Amniotic stem cell (primary cell): ENCODE measurements at places on chromosomes 12 and 14.

DNA sequence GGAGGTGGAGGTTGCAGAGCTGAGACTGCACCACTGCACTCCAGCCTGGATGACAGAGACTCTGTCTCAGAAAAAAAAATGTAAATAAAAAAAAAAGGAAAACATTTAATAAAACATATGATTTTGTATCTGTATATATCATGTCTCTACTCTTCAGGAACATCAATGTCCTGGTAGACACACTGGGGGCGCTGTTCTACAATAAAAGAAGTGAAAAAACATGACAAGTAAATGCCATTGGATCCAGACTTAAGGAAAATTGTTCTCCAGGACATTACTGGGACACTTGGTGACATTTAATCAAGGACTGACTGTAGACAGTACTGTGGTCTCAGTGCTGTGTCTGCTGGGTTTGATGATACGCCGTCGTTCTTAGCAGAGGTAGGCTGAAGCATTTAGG lies 15.5 kb upstream of the KLC1 start:
- DNase-seq: no peak

- no peak for DNase-seq
Measured at GRCh38 chr12:27592548-27592947, 68.5 kb downstream of the PPFIBP1 start.

DNA sequence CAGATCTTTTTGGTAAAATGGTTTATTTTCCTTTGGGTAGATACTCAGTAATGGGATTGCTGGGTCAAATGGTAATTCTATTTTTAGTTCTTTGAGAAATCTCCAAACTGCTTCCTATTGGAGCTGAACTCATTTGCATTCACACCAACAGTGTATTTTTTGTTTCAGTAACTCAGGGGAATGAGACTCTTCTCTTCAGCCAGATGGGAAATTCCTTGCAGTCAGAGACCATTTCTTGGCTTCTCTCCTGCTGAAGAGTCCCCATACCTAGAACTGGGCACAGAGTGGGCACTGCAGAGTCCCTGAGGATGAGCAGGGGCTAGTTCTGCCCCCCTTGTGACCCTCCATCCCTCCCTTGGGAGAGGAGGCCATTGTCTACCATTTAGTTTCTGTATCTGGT lies 10.8 kb downstream of the SDSL start:
- DNase-seq: no peak

GRCh38 chr14:81273961-81274575 lies 53.3 kb upstream of the GTF2A1 start:
- DNase-seq: no peak

DNA sequence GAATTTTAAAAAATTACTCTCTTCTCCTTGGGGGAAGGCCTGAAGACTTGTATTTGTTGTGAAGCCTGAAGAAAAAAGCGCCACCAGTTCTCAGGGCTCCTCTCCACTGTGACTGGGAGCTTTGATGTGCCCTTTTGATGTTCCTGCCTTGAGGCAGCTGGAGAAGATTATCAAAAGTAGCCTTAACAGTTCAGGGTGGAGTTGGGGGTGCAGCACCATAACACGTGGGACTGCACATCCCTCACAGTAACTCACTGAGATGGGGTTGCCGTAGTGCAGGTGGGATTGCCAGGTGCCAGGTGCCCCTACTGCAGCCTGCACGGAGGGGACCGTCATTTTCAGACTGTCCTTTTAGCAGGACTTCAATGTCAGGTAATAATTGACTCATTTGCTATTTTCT lies 474.1 kb downstream of the ETNK1 start:
- DNase-seq: no peak

- no peak for DNase-seq
Measured at GRCh38 chr12:93300611-93301021, 77.1 kb upstream of the NUDT4 start.

DNA sequence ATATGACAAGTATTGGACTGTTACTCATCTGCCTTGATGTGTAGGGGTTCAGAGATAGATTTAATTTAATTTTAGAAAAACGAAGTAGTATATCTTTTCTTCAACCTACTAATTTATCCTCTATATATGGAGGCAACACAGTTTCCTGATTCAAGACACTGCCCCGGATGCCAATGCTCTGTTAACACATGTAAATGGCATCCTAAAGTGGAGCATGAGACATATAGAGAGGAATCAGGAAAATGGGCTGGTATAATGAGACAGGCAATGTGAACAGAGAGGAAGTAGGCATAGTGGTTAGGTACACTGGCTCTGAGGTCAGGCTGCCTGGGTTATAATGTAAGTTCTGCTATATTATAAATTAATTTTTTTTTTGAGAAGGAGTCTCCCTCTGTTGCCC lies 85.6 kb downstream of the OTOGL start:
- no peak for DNase-seq

- DNase-seq: no peak
Measured at GRCh38 chr12:27096420-27096819, 14.0 kb upstream of the C12orf71 start.
